ENCODE measurements at places on chromosomes 11 and 22. TPM values are rescaled to one million over a fixed set of nuclear protein-coding genes. Genes with fewer than 3 reads are reported as not detected.
A peak's percentile ranks its signal among the peaks of the same experiment; 100 is the strongest.

The SLC1A2 gene
- total RNA-seq: 0.25 TPM

The INPPL1 gene
- total RNA-seq: 137 TPM

The APLP2 gene
- total RNA-seq: 198 TPM

The HEPN1 gene
- total RNA-seq: not detected

The ACTN3 gene
- 0.28 TPM for total RNA-seq

The IGSF22 gene
- total RNA-seq: 1.1 TPM

The TSPAN18 gene
- total RNA-seq: 6.3 TPM

GRCh38 chr11:33909150-33909549 lies 17.3 kb upstream of the LMO2 start:
- H3K27ac ChIP-seq: no peak overlapping the region
- no peaks in the 10 kb centered on the region for H3K36me3 ChIP-seq
- DNase-seq: no peak
- peaks cover under 1% of the 10 kb centered on the region for H3K4me1 ChIP-seq

DNA sequence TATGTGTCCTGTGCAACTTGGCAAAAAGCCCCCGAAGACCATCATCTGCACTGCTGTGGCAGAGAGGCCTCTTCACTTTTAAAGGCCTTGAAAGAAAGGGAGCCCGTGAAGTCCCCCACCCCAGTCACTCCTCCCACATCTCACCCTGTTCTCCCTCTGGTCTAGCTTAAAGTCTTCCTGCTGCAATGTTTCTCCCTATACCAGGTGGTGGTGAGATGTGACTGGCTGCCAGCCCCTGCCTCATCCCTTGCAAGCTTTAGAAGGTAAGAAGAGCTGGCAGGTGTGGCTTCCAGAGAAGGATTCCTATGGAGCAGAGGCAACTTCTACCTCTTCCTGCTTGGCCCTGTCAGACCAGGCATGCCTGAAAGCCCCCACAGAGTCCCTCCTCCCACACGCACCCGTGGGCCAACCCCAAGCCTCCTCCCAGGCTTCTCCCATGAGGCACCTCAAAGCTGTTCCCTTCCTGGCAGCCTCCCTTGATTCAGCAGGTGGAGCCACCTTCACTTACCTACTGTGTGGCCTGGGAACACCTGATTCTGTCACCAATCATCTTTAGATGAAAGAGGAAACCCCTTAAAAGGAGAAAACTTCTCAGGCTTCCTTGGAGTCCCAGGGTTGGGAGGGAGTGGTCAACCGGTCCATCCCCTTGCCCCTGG lies 4.0 kb upstream of the TRIM29 start:
- no peak overlapping the region for H3K27ac ChIP-seq
- no peak for DNase-seq
- no peak overlapping the region for H3K4me3 ChIP-seq
- no peaks in the 10 kb centered on the region for H3K36me3 ChIP-seq
- H3K4me1 ChIP-seq: no peaks in the 10 kb centered on the region
- H3K27me3 ChIP-seq: no peaks in the 10 kb centered on the region

DNA sequence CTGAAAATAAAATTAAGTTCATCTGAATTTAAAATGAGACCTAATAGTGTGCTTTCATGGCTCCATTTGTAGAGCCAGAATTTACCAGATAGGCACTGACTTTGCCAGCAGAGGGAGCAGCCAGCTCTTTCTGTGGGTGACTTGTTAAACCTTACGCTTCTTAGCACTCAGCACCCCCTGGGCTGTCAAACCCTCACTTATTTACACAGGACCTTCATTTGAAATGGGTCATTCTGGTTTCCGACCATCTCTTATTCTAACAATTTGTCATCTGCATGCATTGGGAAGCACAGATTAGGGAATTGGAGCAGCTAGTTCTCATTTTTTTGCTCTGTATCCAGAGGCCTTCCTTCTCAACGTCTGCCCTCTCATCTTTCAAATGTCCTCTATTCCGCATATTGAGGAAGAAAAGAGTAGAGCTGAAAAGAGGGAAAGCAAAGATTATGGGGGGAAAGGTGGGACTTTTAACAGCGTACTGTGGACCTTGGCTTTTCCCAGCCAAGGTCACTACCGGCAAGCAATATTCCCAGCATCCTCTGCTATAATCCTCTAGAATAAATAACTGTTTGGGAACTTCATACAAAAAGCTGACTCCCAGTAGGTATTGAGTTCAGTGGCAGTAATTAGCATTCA lies 3.1 kb downstream of the ASRGL1 start:
- no peak overlapping the region for H3K27ac ChIP-seq
- no peaks in the 10 kb centered on the region for H3K27me3 ChIP-seq
- no peaks in the 10 kb centered on the region for H3K36me3 ChIP-seq
- no peak overlapping the region for H3K4me3 ChIP-seq

GRCh38 chr11:27218421-27219038 lies 144.5 kb downstream of the CCDC34 start:
- no peak for DNase-seq
- H3K36me3 ChIP-seq: no peaks in the 10 kb centered on the region
- H3K4me3 ChIP-seq: no peak overlapping the region
- H3K27me3 ChIP-seq: no peaks in the 10 kb centered on the region

GRCh38 chr11:73177380-73177777 lies 35.3 kb upstream of the FCHSD2 start:
- H3K36me3 ChIP-seq: no peaks in the 10 kb centered on the region
- peak overlapping the region; percentile 78 for H3K27ac ChIP-seq
- H3K4me1 ChIP-seq: peaks cover 30% of the 10 kb centered on the region
- peak; percentile 60 for DNase-seq
- H3K27me3 ChIP-seq: no peaks in the 10 kb centered on the region

- H3K27me3 ChIP-seq: no peaks in the 10 kb centered on the region
- H3K4me3 ChIP-seq: no peak overlapping the region
- no peak for DNase-seq
- no peaks in the 10 kb centered on the region for H3K4me1 ChIP-seq
- no peak overlapping the region for H3K27ac ChIP-seq
Measured at GRCh38 chr22:22446517-22446916, 62.0 kb downstream of the ZNF280B start.

DNA sequence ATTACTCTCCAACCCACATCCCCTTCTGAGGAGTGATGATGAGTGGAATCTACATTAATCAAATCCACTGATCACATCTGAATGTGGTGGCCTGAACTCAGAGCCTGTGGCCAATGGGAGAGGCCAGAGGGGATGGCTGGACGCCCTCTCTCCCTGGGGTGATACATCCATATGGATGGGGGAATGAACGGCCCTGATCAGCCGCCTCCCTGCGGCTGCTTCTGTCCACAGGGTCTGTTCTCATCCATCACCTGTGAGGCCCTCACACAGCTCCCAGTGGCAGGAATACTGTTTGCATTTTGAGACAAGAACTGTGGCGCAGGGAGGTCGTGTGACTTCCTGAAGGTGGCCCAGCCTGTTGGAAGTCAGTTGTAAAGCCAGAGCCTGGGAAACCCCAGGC lies 78.3 kb upstream of the SHISAL1 start:
- H3K27me3 ChIP-seq: no peaks in the 10 kb centered on the region
- DNase-seq: peak; percentile 19
- no peaks in the 10 kb centered on the region for H3K4me1 ChIP-seq
- no peaks in the 10 kb centered on the region for H3K36me3 ChIP-seq
- no peak overlapping the region for H3K27ac ChIP-seq

- no peaks in the 10 kb centered on the region for H3K4me1 ChIP-seq
- no peaks in the 10 kb centered on the region for H3K36me3 ChIP-seq
- no peak overlapping the region for H3K4me3 ChIP-seq
- no peaks in the 10 kb centered on the region for H3K27me3 ChIP-seq
Measured at GRCh38 chr11:69773626-69774353, 1.4 kb downstream of the FGF4 start.

DNA sequence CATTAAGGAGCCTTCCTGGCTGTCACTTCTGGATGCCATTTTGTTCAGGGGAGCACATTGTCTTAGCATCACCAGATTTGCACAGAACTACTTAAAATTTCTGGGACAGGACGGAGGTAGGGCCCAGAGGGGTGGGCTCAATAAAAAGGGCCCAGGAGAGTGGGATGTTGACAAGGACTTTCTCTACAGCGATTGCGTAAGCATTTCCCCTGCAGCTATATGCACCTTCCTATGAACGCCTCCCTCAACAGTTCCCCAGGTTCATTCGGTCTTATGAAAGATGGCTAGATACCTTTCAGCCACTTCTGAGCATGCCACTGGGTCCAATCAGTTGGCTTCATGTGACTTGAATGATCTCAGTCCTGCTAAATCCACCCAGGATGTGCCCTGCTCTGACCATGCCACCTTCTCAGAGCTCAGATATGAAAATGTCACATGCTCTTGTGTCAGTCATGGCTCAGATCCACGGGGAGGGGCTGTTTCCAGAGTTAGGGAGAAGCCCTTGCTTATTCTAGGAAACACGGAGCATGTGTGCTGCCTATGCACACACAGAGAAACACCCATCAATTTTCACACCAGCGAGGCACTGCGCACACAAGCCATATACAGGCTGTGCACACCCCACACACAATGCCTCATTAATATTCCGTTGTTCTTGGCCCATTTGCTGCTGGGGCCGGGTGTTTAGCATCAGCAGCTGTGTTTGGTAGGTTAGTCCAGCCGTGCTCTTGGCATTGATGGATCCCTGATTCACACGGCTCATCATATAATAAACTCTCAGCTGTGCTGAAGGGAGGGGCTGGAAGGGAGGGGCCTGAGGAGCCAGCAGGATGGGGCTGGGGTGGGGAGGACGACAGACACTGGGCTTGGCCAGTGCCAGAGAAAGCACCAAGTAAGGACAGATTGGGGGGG lies 52.5 kb upstream of the NNMT start:
- H3K27me3 ChIP-seq: no peaks in the 10 kb centered on the region
- H3K4me1 ChIP-seq: no peaks in the 10 kb centered on the region
- no peak overlapping the region for H3K4me3 ChIP-seq
- DNase-seq: no peak
- H3K36me3 ChIP-seq: no peaks in the 10 kb centered on the region

DNA sequence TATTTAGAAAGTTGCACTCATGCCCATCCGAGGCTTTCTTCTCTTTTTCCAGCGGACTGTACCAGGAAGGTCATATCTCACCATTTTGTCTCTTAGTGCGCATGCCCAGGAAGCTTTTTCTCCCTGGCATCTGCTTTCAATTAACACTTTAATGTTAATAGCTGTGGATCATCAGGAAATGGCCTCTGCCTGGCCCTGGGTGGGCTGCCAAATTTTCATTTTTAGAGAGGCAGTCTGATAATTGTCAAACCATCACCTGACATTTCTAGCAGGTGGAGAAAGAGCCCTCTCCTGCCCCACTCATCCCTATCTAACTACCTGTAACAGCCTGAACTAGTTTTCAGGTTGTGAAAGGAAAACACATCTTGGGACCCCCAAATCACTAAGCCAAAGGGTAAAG lies 257.4 kb upstream of the LRRC4C start:
- no peaks in the 10 kb centered on the region for H3K36me3 ChIP-seq
- no peak overlapping the region for H3K27ac ChIP-seq
- no peak overlapping the region for H3K4me3 ChIP-seq
- no peak for DNase-seq
- H3K4me1 ChIP-seq: no peaks in the 10 kb centered on the region
- no peaks in the 10 kb centered on the region for H3K27me3 ChIP-seq

- H3K27me3 ChIP-seq: no peaks in the 10 kb centered on the region
- H3K27ac ChIP-seq: no peak overlapping the region
- peak; percentile 63 for DNase-seq
- H3K4me1 ChIP-seq: peaks cover 2% of the 10 kb centered on the region
- H3K4me3 ChIP-seq: no peak overlapping the region
- no peaks in the 10 kb centered on the region for H3K36me3 ChIP-seq
Measured at GRCh38 chr22:44620129-44620840, 81.7 kb upstream of the PRR5 start.

- H3K27ac ChIP-seq: no peak overlapping the region
- no peaks in the 10 kb centered on the region for H3K27me3 ChIP-seq
- no peaks in the 10 kb centered on the region for H3K36me3 ChIP-seq
- H3K4me3 ChIP-seq: no peak overlapping the region
- DNase-seq: no peak
- H3K4me1 ChIP-seq: no peaks in the 10 kb centered on the region
Measured at GRCh38 chr11:15801126-15801525, 555.2 kb downstream of the SOX6 start.

GRCh38 chr22:33519071-33519973 lies 401.0 kb downstream of the LARGE1 start:
- no peak overlapping the region for H3K4me3 ChIP-seq
- H3K4me1 ChIP-seq: no peaks in the 10 kb centered on the region
- no peaks in the 10 kb centered on the region for H3K27me3 ChIP-seq
- peak; percentile 36 for DNase-seq
- H3K27ac ChIP-seq: peak overlapping the region; percentile 8

DNA sequence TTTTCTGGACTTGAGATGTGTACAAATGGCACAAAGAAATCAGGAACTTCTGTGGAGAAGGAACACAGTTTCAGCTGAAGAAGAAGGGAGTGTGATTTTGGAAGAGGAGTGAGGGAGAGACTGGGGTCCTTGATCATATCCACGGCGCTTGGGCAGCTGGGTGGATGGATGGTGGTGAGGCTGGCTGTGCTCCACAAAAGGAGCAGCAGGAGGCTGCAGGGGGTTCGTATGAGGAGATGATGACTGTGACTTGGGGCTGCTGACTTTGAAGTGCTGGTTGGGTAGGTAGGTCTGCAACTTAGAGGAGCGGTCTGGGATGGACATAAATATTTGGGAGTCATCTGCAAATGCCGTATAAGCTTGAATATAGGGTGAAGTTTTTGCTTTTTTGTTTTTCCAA lies 1.3 kb upstream of the DCHS1 start:
- no peaks in the 10 kb centered on the region for H3K36me3 ChIP-seq
- H3K27ac ChIP-seq: no peak overlapping the region
- no peak overlapping the region for H3K4me3 ChIP-seq
- H3K27me3 ChIP-seq: no peaks in the 10 kb centered on the region
- DNase-seq: peak; percentile 21

All from ovary (tissue), 10 donors.